ENCODE measurements at places on chromosomes 13 and 19.
A peak's percentile ranks its signal among the peaks of the same experiment; 100 is the strongest.

DNA sequence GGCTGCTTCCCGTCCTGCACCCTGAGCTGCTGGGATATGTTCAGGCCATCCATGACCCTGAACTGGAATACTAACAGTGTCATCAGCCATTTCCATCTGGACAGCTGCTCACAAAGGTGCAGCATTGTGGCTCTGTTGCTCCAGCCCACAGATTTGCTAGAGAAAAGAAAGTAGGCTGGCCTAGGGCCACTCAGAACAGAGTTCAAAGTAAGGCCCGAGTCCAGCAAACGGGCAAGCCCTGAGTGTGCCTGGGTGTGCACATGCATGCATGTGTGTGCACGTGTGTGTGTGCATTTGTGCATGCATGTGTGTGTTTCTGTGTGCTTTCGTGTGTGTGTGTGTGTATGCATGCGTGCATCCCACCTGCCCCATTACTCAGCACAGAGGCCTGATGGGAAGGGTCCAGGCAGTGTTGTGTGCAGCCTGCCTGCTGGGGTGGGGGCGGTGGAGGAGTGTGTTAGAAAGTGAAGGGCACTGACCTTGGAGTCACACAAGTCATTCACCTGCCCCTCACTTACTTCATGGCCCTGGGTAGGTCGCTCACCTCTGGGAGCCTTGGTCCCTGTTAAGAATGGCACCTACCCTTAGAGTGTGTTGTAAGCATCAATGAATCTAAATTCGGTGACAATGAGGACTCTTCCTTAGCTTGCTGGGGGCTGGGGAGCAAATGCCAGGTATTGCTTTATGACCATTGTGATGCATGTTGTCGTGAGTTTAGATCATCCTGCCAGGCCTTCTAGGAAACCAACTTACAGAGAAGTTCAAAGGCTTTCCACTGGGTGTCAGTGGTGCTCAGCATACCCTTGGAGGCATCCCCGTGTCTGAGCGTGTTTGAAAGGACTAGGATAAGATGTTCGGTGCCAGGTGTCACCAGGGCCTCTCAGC, 53.2 kb downstream of the GPR12 start:
- peak; percentile 76 for DNase-seq

GRCh38 chr13:94390881-94391280, 88.6 kb downstream of the DCT start:
- DNase-seq = no peak

DNA sequence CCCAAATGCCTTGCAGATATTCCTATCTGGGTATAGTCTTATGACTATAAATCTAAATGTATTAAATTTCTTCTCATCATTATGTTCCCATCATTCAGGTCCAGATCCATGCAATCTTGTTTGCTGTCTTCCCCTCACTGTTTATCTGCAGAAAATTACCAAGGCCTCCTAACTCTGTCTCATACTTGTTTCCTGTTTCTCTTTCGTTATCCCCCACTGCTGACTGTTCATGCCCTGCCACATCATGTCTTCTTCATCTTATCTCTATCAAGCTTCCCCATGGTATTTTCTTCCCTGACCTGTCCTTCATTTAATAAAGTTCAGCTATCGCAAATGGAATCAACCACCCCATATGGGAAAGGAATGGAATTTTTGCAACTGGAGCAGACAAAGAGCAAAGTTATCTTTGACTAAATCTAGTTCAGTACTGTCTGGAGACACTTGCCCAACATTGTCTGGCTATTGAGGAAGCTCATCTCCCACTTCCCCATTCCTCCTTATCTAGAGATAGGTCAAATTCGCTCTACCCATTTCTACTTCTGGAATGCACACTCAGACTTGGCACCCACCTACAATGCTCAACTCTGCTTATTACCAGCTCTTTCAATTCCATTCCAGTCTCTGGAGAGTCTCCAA, 1358.1 kb downstream of the EFNB2 start:
- peak; percentile 46 for DNase-seq

DNA sequence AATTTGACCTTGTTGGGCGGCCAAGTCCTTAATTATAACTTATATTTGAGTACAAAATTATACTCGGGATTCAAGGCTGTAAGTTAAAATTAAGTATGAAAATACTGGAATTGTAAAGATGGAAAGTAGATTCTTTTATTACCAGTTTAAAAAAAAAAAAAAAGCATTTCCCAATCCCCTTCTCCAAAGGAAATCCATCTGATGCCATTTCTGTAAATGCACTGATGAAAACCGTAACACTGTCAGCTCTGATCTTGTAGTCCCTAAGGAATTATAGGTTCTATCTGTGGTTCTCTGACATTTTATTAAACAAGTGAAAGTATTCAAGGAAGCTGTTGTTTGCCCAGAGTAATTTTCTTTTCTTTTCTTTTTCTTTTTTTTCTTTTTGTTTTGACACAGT, 41.6 kb upstream of the HNRNPA1L2 start:
- DNase-seq = no peak

GRCh38 chr13:31767175-31767900, 28.0 kb downstream of the RXFP2 start:
- no peak for DNase-seq

DNA sequence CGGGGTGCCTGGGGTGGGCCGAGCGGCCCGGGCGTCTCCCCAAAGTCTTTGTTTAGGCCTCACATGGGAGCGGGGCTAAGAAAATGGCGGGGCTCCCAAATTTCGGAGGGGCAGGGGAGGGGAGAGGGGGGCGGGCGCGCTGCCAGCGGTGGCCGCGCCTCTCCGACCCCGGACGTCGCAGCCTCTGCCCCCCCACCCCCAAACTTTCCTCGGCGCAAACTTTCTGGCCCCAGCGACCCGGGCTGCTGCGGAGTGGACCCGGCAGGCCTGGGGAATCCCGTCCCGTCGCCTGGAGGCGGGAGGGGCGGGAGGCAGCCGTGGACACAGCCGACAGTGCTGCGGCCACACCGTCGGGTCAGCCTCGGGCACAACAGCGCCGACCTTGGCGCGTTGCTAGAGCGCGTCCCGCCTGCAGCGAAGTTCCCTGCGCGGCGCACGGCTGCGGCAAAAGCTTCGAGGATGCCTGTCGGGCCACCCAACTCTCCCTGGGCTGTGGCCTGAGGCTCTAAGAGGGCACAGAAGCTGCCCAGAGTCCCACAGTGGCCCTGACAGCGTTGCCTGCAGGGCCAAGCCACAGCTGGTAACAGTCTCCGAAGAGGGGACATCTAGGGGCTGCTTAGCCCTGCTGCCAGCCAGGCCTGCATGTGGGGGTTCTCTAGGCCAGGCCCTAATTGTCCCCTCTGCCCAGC, 1.3 kb downstream of the NFIX start:
- peak; percentile 49 for DNase-seq

- no peak for DNase-seq
Observed at GRCh38 chr19:47671499-47671898, 41.7 kb upstream of the EHD2 start.

DNA sequence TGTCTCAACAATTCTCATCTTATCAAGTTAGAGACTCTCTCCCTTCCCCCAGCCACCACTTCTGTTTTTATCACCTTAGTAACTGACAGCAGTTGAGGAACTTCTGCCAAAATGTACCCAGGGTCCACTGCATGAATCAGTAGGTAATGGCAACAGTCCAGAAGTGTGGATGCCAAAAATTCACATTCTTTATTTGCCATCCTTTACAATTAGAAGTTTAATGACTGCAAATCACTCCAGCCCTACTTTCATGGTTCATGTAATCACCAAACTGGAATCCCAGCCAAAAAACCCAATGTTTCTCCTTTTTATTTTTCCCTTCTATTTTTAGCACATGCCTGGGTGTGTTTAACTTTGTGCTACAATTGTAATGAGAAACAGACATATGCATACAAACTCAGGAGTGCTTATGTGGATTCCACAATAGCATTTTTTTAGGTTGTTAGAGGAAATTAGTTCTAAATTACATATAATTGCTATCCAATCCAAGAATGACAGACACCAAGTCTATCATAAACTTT, 243.5 kb downstream of the RGCC start:
- DNase-seq = peak; percentile 68

DNA sequence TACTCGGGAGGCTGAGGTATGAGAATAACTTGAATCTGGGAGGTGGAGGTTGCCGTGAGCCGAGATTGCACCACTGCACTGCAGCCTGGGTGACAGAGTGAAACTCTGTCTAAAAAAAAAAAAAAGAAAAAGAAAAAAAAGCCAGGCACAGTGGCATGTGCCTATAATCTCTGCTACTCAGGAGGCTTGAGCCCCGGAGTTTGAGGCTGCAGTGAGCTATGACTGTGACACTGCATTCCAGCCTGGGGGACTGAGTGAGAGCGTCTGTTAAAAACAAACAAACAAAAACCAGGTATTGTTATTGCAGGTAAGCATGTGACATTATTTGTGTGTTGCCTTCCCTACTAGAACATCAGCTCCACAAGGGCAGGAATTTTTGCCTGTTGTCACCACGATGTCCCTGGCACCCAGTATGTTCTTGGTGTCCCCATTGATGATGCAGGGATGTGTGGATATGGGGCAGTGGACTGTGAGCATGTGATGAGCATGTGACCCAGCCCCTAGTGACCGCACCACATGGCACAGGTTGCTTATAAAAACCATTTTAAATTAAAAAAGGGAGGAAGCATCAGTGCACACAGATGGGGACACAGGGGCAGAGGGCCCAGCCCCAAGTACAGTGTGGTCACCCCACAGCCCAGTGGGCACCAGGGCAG, 1.6 kb upstream of the KANK2 start:
- DNase-seq = no peak

Measured in KBM-7 (cell line).